ENCODE measurements at places on chromosomes 16 and 17.

DNA sequence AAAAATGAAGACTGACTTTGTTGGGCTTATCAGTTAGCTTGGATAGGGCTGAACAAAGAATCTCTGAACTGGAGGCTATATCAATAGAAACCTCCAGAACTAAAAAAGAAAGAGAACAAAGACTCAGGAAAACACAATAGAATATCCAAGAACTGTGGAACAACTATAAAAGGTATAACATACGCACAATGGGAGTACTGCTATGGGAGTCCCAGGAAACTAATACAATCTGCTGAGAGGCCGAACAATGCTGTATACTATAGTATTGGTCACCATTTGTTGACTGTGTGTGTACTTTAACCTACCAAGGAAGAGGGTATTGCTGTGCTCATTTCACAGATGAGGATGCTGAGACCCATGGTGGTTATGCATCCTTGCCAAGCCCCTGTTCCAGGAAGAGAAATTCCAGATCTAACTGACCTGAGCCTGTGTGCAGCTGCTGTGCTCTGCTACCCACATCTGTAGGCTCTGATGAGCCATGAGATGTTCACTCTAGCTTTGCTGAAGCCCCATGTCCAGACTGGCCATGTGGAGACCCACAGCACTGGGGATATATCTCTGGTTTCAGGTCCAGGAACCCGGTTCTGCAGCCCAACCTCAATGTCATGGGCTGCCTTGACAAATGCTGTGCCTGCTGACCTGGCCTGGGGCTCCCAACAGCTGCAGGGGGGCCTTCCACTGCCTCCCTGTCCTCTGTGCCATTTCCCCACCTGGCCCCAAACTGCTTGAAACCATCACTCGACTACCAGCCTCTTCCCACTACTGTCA, 254.3 kb upstream of the TNRC6C start:
- DNase-seq, result no peak

GRCh38 chr17:21676281-21677111, 15.8 kb upstream of the KCNJ18 start:
- DNase-seq, result peak; percentile 10

DNA sequence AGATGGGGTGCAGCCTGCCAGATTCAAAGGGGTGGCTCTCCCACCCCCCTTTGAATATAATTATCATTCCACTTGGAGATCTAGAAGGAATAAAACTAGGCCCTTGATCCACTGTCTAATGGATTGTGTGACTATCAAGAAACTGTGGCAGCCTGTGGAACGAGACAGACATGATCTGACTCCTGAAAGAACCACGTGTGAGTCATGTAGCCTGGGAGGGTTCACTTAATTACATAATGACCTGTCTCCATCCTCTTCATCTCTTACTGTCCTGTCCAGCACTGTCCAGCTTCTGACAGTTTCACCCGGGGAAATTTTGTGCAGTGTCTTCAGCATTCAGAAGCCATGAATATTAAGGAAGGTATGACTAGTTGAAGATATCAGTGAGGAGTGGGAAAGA, 43.3 kb upstream of the CDH13 start:
- DNase-seq, result peak; percentile 39

- no peak for DNase-seq
These were observed 8.6 kb downstream of the CMIP start for GRCh38 chr16:81453091-81453728.
